ENCODE measurements at places on chromosomes 12 and 14.
A peak's percentile ranks its signal among the peaks of the same experiment; 100 is the strongest.

DNA sequence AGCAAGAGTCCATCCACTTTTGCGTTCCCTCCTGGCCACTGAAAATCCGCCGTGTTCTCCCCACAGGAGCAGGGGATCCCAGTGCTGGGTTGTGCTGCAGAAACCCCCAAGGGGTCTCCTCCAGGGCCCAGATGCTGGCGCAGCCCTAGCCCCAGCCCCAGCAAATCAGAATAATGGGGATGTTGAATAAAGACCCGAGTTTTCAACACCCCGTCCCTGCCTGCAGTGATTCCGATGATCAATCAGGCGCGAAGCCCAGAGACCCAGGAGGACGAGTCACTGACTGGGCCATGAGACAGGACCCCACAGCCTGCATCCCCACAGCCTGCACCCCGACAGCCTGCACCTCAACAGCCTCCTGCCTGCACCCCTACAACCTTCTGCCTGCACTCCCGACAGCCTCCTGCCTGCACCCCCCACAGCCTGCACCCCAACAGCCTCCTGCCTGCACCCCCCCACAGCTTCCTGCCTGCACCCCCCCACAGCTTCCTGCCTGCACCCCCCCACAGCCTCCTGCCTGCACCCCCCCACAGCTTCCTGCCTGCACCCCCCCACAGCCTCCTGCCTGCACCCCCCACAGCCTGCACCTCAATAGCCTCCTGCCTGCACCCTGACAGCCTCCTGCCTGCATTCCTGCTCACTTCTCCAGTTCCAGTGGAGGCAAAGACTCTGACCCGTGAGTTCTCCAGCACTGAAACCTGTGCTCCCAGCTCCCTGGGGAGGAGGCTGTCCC, 37.2 kb downstream of the TNFAIP2 start:
- no peak for DNase-seq

DNA sequence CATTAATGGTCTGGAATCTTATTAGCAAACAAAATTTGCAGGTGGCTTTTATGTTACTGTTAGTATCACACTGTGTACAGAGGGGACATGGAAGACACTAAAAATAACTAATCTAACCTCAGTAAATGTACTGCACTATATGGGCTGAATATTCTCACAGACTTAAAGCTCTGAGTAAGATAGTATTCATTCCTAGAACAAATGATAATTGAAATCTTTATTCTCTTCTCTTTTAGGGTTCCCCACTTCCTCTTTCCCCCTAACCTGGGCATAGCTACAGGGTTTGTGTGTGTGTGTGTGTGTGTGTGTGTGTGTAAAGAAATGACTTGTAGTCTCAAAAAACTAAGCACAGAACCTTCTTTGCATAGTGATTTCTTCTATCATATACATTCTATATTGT, 21.4 kb upstream of the HECTD1 start:
- no peak for DNase-seq

DNA sequence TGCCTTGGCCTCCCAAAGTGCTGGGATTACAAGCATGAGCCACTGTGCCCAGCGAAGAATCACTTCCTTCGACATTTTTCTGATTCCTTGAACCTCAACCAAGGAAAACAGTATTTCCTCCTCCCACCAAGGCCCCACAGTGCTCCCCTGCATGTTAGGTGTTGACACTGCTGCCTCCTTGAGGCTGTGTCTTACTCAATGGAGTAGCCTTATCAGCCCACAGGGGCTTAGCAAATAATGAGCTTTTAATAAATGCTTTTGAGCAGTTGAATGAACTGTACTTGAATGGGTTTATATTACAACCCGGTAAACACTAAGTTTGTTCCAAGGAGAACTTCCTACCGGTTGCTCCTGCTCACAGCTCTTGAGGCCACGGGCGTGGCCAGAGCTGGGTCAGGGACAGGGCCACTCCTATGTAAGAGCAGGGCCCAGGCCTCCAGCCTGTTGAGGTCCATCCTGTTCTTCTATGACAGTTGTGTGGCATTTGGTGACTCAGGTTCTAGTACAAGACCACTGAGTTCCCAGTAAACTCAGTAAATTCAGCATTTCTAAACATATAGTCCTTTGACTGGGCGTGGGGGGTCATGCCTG, 36.8 kb upstream of the TUBA1A start:
- peak; percentile 41 for DNase-seq

GRCh38 chr12:65139389-65139788, 18.3 kb upstream of the WIF1 start:
- DNase-seq: no peak

DNA sequence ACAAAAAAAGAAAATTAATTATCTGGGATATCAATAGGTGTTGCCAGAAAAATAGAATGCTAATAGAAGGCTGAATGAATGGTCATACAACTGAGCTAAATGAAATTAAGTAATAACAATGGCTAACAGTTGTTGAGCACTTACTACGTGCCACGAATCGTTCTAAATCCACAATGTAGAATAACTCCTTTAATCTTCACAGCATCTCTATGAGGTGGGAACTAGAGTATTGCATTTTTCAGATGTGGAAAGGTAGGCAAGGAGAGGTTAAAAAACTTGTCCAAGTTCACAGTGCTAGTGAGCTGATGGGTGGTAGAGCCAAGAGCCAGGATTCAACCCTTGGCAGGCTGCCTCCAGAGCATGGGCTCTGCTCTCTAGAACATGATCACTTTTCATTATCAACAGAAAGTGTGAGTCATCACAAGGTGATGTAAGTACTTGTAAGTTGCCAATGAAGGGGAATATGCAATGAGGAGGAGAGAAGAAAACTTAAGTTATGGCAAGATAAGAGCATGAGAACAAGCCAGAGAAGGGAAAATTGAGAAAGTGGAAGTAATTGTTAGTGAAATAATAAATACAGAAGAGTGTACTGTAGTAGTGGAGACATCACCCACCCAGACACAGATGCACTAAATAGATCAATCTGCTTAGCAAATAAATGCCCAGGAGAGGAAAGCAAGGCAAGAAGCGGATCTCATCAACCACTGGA, 122.1 kb downstream of the PRKD1 start:
- DNase-seq: peak; percentile 97

- DNase-seq: no peak
Measured at GRCh38 chr12:66901138-66901932, 222.5 kb upstream of the GRIP1 start.

DNA sequence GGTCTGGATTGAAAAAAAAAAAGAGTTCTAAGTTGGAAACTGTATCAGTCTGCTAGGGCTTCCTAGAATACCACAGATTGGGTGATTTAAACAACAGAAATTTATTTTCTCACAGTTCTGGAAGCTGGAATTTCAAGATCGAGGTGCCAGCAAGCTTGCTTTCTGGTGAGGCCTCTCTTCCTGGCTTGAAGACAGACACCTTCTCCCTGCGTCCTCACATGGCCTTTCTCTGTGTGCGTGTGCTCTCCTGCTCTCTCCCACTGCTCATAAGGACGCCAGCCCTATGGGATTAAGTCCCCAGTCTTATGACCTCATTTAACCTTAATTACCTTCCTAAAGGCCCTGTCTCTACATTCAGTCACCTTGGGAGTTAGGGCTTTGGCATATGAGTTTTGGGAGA, 215.5 kb downstream of the PIK3C2G start:
- no peak for DNase-seq

DNA sequence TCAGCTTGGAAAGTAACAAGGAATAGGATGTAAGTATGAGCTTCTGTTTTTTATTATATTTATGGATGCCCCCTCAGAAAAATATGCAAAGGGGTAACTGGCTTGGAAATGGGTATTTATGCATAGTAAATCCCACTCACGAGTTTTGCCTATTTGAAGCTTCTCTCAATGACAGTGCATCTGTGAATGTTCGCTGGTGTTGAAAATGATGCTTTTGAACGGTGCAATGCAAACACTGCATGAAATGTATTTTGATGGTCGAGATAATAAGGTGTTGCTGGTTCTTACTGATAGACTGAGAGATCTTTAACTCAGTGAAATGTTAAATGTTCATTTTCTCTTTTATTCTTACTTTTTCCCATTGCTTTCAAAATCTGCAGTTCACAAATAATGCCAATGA, 36.0 kb upstream of the PSEN1 start:
- DNase-seq: no peak

DNA sequence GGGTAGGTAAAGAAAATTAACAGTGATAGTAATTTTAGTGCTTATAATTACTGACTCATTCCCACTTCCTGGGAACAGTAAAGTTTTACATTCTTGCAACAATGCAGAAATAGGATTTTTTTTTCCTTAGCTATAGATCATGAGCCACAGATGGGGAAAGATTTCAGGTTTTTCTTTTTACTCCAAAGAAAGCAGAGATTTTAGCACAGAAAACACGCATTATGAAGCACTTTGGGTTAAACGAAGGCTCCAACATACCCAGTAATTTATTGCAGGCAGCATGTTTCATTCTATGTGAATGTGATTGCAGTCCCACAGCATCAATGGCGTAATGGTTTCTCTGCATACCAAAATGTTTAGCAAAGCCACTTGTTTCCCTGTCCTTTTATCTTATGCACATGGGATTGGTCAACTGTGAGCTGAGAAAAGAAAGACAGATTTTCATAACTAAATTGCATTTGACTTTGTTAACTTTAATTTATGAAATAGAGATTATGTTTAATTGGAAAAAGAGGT, 124.6 kb upstream of the E2F7 start:
- peak; percentile 59 for DNase-seq

- no peak for DNase-seq
Measured at GRCh38 chr12:10130042-10130441, at the start of gene CLEC7A. Gene CLEC7A, minus strand, starts transcription at chr12:10130199. Its CDS starts 117 bp downstream, at chr12:10130082.

GRCh38 chr12:107917912-107918800, 143.7 kb downstream of the ASCL4 start:
- no peak for DNase-seq

- DNase-seq: no peak
Measured at GRCh38 chr14:88607829-88608228, 45.0 kb downstream of the ZC3H14 start.

- no peak for DNase-seq
Measured at GRCh38 chr12:109439181-109439580, 37.9 kb downstream of the KCTD10 start.

- DNase-seq: no peak
Measured at GRCh38 chr12:127060933-127061332, 1206.0 kb upstream of the TMEM132C start.

GRCh38 chr14:96164861-96165490, 39.7 kb upstream of the BDKRB2 start:
- DNase-seq: no peak
